Transverse colon (tissue), 4 donors: ENCODE measurements at places on chromosomes 3 and 15. TPM values are rescaled to one million over a fixed set of nuclear protein-coding genes. Genes with fewer than 3 reads are reported as not detected.

Gene CCNL1
- total RNA-seq = 422 TPM

- H3K4me1 ChIP-seq = no peaks in the 10 kb centered on the region
- no peak overlapping the region for H3K27ac ChIP-seq
- H3K27me3 ChIP-seq = no peaks in the 10 kb centered on the region
Observed at GRCh38 chr3:49158103-49158709, 7.9 kb downstream of the CCDC71 start.

DNA sequence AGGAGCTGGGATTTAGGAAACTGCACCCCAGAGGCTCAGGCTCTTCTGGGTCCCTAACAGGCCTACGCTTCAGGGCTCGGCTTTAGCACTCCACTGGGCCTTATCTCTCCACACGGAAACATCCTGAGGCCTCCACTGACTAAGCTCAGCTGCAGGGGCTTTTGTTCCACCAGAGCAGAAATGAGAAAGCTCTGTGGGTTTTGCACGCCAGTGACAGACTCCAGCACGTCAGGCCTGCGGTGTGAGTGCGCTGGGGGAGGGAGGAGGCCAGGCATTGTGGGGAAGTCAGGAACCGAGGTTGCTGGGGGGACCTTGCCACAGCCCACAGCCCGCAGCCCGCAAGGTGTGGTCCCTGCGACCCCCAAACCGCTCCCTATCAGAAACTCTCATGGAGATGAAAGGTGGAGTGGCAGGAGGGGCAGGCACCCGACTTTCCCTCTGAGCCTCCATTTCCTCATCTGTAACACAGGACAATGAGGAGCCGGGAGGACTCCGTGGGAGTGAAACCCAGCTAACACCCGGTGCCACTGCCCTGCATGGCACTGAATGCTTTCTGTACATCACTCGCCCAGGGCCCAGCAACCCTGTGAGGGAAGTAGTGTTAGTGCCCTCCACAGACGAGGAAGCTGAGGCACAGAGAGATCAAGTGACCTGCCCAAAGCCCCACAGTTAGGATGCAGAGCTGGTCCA is 106.5 kb downstream of the TPRA1 start:
- no peak overlapping the region for H3K4me3 ChIP-seq
- no peaks in the 10 kb centered on the region for H3K27me3 ChIP-seq
- no peaks in the 10 kb centered on the region for H3K4me1 ChIP-seq
- H3K27ac ChIP-seq = no peak overlapping the region
- H3K36me3 ChIP-seq = no peaks in the 10 kb centered on the region

GRCh38 chr15:25054943-25055342 is 100.2 kb downstream of the SNRPN start:
- no peak for DNase-seq
- no peak overlapping the region for H3K4me3 ChIP-seq
- no peaks in the 10 kb centered on the region for H3K36me3 ChIP-seq
- no peak overlapping the region for H3K27ac ChIP-seq

Gene NME9
- not detected for total RNA-seq

Gene MYRIP
- 3.8 TPM for total RNA-seq

Gene ATP13A4
- total RNA-seq = 13.4 TPM

- peaks cover 26% of the 10 kb centered on the region for H3K4me1 ChIP-seq
- no peaks in the 10 kb centered on the region for H3K36me3 ChIP-seq
- peak overlapping the region; percentile 90 for H3K27ac ChIP-seq
- peak overlapping the region; percentile 61 for H3K4me3 ChIP-seq
- H3K27me3 ChIP-seq = no peaks in the 10 kb centered on the region
- no peak for DNase-seq
Observed at GRCh38 chr3:114057011-114057347, 442 bp downstream of the QTRT2 start.

GRCh38 chr3:162332344-162332743 is 835.7 kb downstream of the OTOL1 start:
- H3K4me1 ChIP-seq = no peaks in the 10 kb centered on the region
- no peak overlapping the region for H3K27ac ChIP-seq
- no peak overlapping the region for H3K4me3 ChIP-seq
- no peaks in the 10 kb centered on the region for H3K36me3 ChIP-seq
- H3K27me3 ChIP-seq = no peaks in the 10 kb centered on the region
